ENCODE measurements at places on chromosomes 12 and 14. TPM values are rescaled to one million over a fixed set of nuclear protein-coding genes. Genes with fewer than 3 reads are reported as not detected.
A peak's percentile ranks its signal among the peaks of the same experiment; 100 is the strongest.

DNA sequence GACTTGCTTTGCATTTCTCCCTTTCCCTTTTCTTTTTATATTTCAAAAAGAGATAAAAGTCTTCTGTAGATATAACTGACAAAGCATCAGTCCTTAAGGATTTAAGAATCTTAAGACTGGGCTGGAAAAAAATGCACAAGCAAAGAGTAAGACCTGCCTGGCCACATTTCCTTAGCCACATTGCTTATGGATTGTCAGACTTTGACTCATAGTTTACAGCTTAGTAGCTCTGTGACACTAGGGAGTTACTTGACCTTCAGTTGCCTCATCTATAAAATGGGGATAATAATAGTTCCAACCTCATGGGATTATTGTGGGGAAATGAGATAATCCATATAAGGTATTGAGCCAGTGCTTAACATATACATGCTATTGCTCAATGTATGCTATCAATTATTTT lies 66.4 kb upstream of the STK38L start:
- peak; percentile 18 for DNase-seq

The RFLNA gene
- not detected for total RNA-seq

DNA sequence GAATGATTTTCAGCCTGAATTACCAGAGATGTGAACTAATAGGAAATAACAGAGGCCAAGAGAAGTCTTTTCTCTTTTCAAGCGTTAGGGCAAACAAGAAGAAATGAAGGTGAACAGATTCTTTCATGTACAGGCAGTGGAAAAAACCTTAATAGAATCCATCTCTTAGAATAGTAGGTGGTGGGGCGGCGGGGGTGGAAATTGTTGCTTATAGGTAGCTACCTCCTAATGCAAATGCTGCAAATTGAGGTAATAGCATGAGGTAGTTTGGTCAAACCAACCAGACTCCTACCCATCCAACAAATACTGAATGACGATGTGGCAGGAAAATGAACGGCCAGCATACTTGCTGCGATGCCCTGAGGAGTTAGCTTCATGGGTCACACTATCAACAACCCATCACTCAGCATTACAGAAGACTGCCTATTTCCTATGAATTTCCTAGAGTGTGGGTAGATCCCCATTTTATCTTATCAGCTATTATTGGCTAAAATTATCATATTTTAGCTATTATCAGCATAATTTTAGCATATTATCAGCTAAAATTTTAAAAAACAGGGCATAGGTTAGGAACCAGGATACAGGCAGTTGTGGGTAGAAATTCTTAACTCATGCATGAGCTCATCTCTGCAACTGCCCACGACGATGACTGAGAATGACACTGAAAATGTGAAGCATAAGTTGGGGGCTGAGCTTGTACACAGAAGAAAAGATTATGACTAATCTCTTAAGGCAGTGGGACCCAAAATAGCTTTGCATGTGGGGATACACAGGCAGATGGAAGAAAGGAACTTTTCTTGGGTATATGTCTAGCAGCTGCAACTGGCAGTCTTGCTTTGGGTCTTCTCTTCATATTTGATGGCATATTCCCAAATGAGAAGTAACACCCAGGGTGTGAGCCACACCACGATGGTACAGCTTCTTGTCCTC lies 68.7 kb downstream of the NIN start:
- no peak for DNase-seq

DNA sequence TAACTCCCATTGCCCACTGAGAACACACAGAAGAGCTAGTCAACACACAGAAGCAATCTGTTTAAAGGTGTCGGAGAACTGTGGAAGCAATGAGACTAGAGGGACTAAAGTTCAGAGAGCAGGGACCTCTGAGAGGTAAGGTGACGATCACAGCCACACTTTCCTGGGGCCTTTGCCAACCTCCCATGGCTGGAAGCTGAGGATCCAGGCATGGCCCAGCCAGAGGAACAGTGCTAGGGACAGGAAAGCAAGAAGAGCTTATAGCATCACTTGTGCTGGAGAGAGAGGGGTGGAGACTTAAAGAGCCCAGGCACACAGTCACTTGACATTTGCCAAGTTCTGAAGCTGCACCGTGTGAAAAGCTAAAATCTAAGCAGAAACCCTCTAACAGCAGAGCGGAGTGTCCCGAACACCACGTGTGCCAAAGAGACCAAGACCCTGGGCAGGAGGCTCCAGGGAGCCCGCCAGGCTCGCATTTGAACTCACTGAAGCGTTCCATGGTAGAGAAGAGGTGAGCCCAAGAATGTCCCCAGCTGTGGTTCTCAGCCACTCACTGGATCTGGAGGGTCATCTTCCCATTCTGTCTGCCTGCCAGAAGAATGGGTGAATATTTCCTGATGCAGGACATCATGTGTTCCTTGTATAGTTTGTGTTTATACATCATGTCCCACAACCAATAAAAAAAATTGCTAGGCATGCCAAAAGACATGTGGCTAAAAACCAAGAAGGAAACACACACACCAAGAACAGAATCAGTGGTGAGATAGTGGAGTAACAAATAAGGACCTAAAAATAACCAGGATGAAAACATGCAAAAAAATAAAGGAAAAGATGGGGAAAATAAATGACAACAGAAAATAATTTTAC lies 174.0 kb upstream of the C14orf180 start:
- no peak for DNase-seq

The FBRSL1 gene
- 26.6 TPM for total RNA-seq

The OR6C4 gene
- total RNA-seq = not detected

The REP15 gene
- 0.23 TPM for total RNA-seq

DNA sequence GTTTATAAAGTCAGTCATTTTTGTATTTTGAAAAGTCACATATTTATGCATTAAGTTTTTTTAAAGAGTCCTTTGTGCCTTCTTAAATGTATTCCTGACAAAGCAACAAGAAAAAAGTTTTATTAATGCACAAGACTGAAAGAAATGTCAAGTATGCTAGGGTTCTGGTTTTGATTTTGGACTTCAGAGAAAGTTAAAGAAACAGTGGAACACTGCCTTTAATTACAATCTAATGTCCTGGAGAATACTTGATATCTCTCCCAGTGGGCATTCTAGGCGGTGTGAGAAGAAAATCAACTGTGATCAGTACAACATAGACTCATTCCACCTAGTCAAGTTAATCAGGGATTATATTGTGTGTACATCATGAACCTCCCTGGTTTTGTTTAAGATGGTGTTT lies 49.9 kb downstream of the PRICKLE1 start:
- no peak for DNase-seq

DNA sequence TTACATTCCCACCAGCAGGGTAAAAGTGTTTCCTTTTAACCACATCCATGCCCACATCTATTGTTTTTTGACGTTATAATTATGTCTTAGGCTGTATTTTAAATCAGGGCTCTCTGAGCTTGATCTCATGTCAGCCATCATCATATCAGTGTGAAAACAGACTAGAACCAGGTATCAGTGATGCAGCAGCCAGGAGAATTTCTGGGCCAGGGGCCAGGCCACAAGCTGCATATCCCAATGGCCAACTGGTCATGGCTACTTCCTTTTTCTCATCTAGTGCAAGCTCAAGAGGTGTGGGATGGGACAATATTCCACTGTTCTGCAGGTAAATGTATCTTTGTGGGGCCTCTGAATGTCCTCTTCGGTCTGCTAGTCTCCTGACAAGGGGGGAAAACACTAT lies 125.1 kb downstream of the CRADD start:
- no peak for DNase-seq

GRCh38 chr14:104087505-104087904 lies 2.0 kb downstream of the ASPG start:
- no peak for DNase-seq

The PNN gene
- total RNA-seq = 32.5 TPM

The IFNG gene
- total RNA-seq = not detected

GRCh38 chr12:34287986-34288962 lies 266.0 kb downstream of the ALG10 start:
- DNase-seq = no peak

The KRT74 gene
- not detected for total RNA-seq

DNA sequence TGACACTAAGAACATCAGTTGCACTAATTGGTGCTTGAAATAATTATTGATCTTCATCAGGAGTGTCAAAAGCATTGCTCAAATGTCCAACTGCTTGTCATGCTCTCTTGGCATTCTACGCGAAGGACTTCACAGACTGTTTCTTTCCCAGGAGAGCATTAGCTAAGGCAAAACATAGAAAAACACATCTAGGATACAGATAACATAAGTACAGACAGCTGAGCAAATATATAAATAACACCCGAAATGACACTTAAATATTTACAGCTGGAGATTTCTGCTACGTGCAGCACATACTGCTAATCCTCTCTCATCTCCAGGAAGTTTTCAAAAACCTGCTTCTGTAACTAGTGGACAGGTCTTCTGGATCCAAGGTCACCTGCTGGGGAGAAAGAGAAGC lies 120.0 kb upstream of the PRMT8 start:
- no peak for DNase-seq

- no peak for DNase-seq
Measured at GRCh38 chr14:72023128-72024042, 91.2 kb downstream of the RGS6 start.

The CIROP gene
- total RNA-seq = not detected

- no peak for DNase-seq
Measured at GRCh38 chr14:50670196-50670865, 2.2 kb upstream of the SAV1 start.

The KLHDC1 gene
- total RNA-seq = 0.69 TPM

DNA sequence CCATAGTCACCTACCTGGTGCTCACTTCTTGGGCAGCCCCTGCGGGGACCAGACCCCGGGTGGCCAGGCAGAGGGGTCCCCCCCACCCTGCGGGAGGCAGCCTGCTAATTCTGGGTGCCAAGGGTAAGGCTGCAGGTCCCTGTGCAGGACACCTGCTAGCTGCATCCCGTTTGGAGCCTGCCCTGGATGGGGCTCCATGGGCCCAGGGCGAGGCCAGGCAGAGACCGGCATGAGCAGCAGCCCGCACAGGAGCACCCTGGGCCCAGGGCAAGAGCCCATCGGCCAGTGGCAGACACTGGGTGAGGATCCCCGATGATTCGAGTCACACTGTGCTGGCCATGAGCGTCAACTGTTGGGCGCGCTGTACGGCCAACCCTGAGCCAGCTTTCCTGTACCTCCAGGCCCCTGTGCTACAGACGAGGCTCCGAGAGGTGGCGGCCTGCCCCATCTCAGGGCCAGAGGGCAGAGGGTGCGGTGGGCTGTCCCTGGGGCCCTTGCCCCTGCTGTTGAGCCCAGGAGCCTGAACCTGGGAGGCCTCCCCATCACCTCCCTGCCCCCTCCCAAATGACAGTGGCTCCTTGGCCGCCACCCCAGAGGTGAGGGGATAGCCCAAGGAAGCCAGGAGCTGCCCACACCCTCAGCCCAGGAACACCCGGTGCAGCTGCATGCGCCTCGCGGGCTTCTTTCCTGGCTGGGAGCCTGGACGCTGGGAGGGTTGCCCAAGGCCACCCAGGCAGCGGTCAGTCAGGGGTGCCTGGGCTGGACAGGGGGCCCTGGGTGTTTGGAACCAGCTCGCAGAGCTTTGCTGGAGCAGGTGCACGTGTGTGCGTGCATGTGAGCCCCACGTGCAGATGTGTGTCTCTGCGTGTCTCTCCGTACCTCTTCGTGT lies 47.7 kb downstream of the CYP46A1 start:
- DNase-seq = no peak

DNA sequence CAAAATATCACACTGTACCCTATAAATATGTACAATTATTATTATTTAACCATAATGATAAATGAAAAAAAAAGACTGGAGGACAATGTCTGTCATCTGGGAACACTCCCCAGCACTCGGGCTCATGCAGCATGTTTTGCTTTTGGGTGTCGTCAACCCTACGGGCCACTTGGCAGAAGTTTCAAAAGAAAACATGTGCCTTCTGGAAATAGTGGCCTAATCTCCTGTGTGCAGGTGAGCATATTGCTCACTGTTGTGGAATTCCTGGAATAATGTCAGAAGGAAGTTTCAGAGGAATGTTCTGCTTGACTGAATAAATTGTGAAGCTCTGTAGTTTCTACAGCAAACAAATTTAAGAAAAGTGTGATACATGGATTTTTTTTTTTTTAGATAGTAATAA lies 298.3 kb downstream of the SSPN start:
- no peak for DNase-seq

- no peak for DNase-seq
Measured at GRCh38 chr12:1174659-1175058, 183.6 kb downstream of the ERC1 start.

The EIF2S3B gene
- 2.5 TPM for total RNA-seq

The INSM2 gene
- not detected for total RNA-seq

DNA sequence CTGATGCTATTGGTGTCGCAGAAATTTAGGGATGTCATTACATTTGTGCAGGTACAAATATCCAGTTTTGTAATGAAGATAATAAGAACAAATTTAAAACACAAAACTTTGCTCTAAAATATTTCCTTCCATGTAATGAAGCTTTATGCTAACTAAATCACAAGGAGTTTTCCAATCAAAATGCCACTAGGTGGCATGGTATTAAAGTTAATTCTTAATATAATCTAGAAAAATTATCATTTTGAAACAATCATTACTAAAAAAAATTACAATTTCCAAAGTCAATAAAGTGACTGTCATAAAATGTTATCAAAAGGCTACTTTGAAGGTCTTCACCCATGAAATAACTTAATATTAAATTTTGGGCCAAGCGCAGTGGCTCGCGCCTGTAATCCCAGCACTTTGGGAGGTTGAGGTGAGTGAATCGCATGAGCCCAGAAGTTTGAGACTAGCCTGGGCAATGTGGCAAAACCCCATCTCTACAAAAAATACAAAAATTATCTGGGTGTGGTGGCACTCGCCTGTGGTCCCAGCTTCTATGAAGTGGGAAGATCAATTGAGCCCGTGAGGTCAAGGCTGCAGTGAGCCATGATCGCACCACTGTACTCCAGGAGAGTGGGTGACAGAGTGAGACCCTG lies 77.4 kb downstream of the KIF21A start:
- no peak for DNase-seq

DNA sequence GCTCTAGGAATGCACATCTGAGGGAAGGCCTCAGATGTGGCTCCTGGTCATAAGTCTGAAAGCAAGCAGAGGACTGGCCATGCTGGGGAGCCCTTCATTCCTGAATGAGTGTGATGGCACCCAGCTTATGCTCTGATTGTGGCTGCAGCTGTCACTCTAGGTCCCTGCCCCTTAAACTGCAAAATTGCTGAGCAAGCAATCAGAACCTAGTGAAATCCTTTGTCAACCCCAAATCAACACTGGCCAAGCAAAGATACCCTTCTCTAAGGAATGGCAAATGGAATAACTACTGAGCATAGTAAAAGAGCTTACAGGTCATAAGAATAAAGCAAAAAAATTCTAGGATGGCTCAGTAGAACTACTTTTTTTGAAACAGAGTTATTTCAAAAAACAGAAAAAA lies 4.3 kb upstream of the PLEKHG7 start:
- no peak for DNase-seq

- DNase-seq = no peak
Measured at GRCh38 chr12:101680647-101681046, 16.8 kb upstream of the CHPT1 start.

GRCh38 chr14:75851574-75851866 lies 130.3 kb downstream of the TGFB3 start:
- DNase-seq = no peak

The C12orf50 gene
- not detected for total RNA-seq

The MTA1 gene
- 68.0 TPM for total RNA-seq

- no peak for DNase-seq
Measured at GRCh38 chr12:109510196-109510595, 32.8 kb downstream of the UBE3B start.
